NCI-H1092 treated with DMSO at 0.1 percent for 48 hours (cell line): ENCODE measurements at places on chromosomes 2 and 18.

DNA sequence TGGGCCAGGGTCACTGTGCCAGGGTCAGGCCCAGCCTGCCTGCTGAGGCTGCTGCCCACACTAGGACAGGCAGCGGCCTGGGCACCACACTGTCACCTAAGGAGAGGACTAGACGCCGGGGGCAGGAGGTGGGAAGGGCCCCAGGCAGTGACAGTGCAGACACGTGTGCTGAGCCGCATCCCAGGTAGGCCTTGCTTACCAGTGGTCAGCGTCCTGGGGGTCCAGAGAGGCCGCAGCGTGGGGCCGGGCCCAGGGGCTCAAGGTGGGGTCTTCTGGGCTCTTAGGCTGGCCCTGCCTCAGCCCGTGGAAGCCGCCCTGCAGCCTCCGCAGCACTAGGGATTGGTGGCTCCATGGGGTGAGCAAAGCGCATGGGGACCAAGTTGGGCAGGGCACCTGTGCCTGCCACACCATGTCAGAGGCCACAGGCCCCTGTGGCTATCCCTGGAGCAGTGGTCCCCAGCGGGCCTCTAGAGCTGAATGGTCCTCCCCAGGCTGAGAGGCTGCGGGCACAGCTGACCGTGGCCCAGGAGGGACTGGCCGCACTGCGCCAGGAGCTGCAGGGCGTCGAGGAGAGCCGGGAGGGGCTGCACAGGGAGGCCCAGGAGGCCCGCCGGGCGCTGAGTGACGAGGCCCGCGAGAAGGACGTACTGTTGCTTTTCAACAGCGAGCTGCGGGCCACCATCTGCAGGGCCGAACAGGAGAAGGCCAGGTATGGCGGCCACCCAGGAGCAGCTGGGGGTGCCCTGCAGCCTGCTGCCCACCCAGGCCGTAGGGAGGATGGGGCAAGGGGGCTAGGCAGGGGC, 35.2 kb upstream of the SNED1 start:
- no peak for DNase-seq

GRCh38 chr2:131039908-131040660, 53.2 kb downstream of the FAM168B start:
- DNase-seq, result no peak

- DNase-seq, result no peak
These were observed 24.7 kb downstream of the ODC1 start for GRCh38 chr2:10423400-10423774.

GRCh38 chr2:208280234-208280633, 14.2 kb downstream of the PIKFYVE start:
- DNase-seq, result no peak

DNA sequence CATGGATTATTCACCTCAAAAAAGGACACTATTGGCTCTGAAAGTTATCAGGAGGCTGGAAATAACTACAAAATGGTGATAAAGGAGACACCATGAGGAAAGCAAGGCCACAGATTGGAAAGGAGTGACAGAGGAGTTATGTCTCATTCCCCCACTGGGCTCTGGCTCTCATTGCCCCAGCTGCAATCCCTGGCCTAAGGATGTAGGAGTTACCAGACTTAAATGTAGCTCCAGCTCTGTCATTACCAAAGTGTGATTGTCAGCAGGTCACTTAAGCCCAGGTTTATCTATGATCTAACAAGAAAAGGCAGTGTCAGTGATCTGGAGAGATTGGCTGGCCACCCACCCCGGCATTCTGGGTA, 1228.2 kb upstream of the DDX18 start:
- DNase-seq, result no peak
